NCI-H1417 (cell line): ENCODE measurements at places on chromosomes 1 and 21.

DNA sequence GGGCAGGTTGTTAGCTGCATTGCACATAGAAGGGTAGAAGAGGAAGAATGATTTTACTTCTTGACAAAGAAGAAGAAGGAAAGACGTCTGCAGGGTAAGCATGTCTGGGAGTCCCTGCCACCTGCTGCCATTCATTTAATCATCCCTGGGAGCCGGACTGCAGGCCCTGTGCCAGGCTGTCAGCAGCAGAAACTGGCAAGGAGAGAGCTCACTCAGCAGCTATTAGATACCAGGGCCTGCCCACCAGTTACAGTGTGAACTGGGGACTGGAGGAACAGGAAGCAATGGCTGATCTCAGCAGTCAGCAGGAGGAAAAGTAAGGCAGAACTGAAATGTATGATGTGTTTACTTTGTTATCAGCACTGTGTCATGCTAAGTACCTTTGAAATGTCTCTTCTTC is 75.7 kb upstream of the C1orf87 start:
- DNase-seq = peak; percentile 38

DNA sequence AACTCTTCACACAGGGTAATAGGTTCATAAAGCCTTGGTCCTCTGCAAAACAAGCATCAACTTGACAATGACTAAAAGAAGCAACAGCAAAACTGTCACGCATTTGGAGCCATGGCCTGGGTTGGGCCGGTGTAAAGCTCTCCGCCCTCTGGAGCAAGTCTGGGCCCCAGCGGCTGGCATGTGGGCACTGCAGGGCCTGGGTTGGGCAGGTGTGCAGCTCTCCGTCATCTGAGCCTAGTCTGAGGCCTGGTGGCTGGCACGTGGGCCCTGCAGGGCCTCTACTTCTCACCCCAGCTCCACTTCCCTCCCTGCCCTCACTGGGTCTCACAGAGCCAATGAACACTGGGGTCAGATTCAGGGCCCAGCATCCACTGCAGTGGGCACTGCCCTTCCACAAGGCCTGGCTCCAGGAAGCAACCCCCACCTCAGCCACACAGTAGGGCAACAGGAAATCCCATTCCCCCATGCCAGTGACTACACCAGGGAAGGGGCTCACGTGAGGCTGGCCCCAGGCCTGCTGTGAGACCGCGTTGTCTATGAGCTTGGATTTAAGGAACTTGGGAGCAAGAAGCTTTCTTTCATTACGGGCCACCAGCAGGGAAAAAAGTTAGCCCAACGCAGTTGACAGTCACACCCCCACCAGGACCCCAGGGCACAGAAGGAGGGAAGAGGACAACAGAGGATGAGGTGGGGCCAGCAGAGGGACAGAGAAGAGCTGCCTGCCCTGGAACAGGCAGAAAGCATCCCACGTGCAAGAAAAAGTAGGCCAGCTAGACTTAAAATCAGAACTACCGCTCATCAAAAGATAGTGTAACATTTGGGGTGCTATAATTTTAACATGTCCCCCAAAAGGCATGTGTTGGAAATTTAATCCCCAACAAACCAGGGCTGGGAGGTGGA is 52.7 kb downstream of the NPHP4 start:
- no peak for DNase-seq

- no peak for DNase-seq
Measured at GRCh38 chr1:8572106-8572505, 245.3 kb downstream of the RERE start.

GRCh38 chr1:215875712-215876111 is 308.6 kb downstream of the KCTD3 start:
- no peak for DNase-seq

DNA sequence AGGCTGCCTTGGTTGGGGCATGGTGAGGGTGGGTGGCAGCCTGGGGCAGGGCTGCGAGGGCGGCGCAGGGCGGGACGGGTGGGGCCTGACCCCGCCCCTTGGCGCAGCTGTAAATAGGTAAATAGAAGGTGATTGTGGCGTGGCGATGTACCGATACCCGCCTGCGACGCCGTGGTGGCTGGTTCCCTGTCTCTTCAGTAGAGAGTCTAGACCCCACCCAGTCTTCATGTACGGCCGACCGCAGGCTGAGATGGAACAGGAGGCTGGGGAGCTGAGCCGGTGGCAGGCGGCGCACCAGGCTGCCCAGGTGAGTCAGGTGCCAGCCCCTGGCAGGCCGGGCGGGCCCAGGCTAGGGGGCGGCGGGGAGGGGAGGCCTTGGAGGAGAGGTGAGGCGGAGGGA is at the start of gene KLF17:
Gene KLF17 (plus strand): TSS at position 140 of the 400 bp plus-strand sequence. CDS start 87 bp downstream, at position 227.
- DNase-seq = no peak
